ENCODE measurements at places on chromosomes 16 and 17. TPM values are rescaled to one million over a fixed set of nuclear protein-coding genes. Genes with fewer than 3 reads are reported as not detected.

DNA sequence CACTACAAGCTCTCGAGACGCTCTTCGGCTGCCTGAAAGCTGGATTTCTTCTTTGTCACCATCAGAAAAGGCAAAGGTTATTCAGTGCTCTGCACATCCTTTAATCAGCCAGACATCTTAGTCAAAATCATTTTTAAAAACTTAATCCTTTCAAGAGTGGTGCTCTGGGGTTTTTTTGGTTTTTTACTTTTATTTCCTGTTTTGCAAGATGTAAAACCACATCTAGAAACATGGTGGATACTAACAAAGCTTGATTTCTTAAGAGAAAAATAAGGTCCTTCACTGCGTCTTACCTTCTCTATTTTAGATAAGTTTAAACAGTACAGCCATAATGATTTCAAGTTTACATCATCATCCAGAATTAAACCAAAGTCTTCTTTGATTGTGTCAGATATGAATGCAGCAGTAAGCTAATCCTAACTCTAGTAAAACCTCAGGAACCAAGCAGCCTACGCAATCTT is 6.3 kb downstream of the ANKRD11 start:
- no peak for DNase-seq

GRCh38 chr17:48515925-48516900 is 14.6 kb downstream of the HOXB1 start:
- DNase-seq: no peak

GRCh38 chr16:65984296-65984695 is 382.2 kb upstream of the CDH5 start:
- DNase-seq: no peak

DNA sequence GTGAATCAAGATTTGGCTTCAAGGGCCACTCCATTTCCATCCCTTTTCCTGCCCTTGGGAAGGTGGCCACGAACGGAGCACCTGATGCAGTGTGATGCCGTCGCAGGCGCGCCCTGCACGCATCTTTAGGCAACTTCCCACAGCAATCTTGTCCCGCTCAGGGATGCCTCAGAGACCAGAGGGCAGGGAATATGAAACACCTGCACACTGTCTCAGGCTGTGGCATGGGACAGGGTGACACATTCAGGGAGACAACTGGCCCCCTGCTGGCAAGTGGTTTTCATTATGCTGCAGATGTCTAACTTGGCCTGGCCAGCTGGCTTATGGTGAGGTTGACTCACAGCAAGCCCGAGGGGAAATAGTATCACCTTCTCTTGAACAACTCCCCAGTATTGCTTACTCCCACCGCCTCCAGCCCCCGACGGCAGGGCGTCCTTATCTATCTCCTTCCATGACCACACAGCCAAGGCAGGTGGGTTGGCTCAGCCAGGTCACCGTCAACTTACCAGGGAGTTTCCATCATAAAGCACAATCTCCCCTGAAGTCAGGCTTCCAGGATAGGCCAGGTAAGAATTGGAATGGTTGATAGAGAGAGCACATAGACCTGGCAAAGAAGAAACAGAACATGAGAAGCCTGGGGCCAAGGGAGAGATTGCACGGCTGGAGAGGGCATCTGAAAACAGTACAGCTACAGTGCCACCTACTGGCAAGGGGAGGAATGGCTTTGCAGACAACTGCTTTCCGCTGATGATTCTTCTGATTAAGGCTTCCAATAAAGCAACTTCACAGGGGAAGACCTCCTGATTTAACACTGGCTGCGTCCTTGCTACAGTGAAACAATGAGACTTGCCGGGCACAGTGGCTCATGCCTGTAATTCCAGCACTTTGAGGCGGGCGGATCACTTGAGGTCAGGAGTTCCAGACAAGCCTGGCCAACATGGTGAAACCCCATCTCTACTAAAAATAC is 21.1 kb downstream of the WIPI1 start:
- DNase-seq: peak; percentile 85

DNA sequence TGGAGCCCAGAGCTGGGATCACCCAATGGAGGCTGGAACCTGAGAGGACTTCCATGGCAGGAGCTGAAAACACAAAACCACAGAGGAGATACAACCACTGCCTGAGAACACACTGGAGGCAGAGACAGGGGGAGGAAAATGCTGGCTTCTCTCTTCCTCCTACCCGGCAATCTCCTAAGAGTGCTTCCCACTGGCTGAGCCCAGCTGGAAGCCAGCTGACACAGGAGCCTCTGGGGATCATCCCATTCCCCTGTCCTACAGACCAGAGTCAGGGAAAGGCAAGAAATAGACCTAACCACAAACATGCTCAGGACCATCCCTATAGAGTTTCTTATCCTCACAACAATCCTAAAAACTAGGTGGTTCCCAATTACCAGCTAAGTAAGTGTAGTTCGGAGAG is 112.4 kb upstream of the CDH5 start:
- no peak for DNase-seq

DNA sequence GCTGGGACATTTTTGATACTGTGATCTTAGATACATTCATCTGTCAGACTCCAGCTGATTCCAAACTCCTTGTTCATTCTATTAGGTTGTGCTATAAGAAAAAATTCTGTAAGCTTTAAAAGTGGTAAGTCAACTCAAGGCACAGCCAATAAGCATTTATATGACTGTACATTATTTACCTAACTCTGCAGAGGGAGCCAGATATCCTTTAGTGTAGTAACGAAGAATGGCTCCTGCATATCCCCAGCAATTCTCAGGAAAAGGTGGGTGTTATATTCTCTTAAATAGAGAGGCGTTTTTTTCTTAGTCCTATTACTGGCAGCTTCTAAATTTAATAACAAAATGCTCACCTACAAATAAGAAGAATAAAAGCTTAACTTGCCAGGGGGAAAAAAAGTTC is 374.3 kb upstream of the GOT2 start:
- no peak for DNase-seq

DNA sequence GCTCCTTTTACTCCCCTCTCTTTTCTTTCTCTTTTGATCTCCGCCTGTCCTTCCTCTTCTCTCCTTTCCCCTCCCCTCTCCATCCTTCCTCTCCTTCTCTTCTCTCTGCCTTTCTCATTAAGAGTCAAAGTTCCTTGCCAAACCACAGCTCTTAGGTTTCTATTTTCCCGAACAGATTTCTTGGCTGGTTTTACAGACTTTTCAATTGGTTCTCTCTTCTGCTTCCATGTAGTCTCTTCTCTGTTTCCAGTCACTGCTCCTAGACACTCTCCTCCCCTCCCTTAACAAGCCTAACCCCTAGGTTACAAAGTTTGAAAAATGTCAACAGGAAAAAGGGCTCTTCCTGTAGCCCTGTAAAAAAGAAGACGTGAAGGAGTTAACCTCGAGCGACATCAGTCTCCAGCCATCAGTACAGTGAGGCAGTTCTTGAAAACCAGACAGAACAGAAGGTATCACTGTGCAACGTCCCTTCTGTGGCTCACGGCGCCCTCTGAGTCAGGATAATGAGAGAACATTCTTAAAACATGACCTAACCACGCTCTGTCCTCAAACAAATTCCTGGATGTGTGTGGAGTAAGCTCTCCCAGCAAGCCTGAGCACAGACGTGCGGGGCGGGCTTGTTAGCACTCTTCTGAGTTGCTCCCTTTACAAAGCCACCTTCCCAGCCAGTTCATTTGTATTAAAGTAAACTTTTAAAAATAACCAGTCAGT is 11.6 kb upstream of the MARCHF10 start:
- DNase-seq: peak; percentile 97

DNA sequence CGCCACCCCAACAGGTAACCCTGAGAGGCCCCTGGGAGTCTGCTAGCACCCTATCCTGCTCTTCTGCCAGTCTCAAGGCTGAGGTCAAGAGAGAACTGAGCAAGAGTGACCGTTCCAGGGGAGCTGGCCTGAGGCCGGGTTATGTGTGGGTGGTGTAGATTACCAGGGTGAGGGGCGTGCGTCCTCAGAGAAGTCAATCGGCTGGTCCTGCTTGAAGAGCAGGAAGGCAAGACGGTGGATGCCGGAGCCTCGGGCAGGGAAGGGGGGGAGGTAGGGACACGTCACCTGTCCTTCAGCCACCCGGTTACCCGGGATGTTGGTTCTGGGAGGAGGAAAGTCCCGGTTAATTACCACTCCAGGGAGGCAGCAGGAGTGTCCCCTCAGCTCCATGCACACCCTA is 2.6 kb upstream of the TRIM65 start:
- DNase-seq: no peak

- DNase-seq: no peak
Measured at GRCh38 chr16:54126907-54127306, 159.7 kb downstream of the IRX3 start.

DNA sequence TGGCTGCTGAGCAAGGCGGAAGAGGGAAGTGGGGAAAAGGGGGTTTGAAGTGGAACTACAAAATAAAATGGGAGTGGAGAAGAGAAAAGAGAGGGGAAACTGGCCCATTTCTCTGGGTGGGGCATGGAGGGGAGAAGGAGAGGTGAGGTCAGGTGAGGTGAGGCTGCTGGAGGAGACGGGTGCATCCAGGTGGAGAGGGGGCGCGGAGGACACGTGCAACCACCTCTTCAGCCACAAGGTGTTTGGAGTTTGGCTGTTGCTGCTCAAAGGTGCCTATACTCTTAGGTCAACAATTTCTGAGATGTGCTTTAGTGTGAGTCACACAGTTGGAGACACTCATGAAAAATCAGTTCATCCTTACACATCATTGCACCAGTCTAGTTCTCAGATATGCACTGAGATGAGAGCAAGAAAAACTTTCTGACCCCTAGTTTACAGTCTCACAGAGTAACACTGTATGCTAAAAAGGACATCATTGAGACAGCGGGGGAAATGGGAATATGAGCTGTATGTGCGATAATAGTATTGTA is 4.8 kb downstream of the SLC6A4 start:
- no peak for DNase-seq

- DNase-seq: peak; percentile 4
Measured at GRCh38 chr16:55647798-55648197, 8.0 kb upstream of the SLC6A2 start.

GRCh38 chr17:39200070-39200879 is at the start of gene RPL19:
Gene RPL19 (plus strand): TSS chr17:39200283. CDS start chr17:39200345, 62 bp downstream.
- DNase-seq: no peak

DNA sequence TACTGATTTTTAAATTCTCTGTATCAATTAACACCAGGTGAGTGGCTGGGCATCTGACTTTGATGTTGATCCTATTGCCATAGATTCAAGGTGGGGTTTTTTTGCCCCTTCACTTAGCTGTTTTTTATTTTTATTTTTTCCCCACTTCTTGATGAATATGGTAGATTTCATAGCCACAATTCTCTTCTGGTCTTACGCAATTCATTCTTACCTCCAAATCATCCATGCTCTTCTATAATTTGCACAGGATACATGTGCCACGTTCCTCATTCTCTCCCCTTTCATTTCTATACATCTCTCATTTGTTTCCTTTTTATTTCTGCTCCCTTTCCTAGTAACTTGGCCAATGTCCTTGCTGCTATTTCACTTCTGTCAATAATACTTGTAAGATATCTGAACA is 14.9 kb upstream of the HS3ST4 start:
- no peak for DNase-seq

The TPSD1 gene
- total RNA-seq: not detected

The ITGAD gene
- total RNA-seq: not detected

The TBC1D3C gene
- 1.6 TPM for total RNA-seq

The DLX3 gene
- total RNA-seq: not detected
